ENCODE measurements at places on chromosomes 4 and X.

DNA sequence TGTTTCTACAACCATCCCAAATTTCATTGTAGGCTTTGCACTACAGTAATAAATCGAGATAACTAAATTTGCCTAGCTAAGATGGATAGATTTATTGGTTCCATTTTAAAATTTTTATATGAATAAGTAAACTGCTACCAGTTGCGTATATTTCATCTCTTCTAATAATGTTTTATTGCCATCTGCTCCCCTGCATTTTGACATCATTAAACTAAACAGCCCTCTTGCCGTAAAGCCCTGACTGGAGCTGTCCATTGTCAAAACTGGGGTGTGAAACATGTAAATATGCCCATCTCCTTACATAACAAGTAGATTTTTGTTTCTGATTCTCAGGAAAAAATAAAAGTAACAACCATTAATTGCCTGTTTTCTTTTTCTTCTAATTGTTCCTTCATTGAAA is 130.8 kb upstream of the BMPR1B start:
- DNase-seq: no peak

GRCh38 chr4:4490041-4490440 is 51.8 kb downstream of the STX18 start:
- DNase-seq: no peak

DNA sequence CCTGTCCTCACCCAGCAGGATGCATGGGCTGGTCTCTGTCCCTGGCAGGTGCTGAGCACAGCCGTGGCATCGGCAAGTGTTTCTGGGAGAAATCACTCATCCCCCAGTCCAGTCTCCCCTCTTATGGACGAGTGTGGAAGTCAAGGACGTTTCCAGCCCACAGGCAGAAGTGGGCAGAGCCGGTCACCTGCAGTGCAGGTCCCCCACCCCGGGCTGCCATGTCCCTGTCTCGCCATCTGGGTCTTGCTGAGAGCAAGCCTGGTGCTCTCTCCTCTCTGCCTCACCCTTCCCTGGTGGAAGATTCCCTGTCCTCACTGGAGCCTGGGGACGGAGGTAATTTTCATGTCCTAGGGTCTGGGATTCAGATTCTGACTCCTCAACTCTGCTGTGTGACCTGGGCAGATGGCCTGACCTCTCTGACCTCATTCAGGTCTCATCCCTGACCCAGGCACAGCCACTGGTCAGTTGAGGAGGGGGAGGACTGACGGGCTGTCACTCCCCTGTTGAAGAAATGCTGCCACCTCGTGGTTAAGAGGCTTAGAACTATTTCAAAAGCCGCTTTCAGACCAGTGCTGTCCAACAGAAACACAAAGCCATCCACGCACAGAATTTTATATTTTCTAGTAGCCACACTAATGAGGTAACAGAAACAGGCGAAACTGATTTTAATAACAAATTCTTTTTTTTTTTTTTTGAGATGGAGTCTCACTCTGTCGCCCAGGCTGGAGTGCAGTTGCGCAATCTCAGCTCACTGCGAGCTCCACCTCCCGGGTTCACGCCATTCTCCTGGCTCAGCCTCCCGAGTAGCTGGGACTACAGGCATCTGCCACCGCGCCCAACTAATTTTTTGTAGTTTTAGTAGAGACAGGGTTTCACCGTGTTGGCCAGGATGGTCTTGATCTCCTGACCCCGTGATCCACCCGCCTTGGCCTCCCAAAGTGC is 1.8 kb downstream of the CPZ start:
- no peak for DNase-seq

GRCh38 chr4:8352368-8353157 is 83.0 kb downstream of the HTRA3 start:
- peak; percentile 51 for DNase-seq

- peak; percentile 83 for DNase-seq
Observed at GRCh38 chrX:46588263-46588662, 14.7 kb downstream of the CHST7 start.

DNA sequence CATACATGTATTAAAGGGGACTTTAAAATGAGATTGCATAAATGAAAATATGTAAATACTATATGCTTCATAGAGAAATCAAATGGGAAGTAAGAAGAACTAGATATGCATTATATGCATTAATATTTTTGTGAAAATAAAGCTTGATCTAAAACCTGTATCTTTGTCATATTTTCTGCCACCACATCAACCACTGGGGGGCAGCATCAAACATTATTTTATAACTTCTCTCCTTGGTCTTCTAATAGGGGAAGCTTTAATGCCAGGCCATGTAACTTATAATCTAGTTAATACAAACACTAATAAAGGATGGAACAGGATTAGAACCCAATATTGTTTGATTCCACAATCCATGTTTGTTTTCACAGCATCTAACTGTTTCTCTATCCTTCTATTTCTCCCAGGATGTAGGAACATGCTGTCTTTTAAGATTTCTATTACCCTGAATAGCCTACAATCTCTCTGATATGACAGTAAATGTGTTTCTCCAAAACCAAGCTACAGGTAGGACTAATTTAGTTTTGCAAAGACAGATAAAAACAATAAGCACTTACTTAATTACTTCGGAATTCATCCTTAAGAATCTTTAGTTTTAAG is 10.0 kb downstream of the QRFPR start:
- DNase-seq: no peak

DNA sequence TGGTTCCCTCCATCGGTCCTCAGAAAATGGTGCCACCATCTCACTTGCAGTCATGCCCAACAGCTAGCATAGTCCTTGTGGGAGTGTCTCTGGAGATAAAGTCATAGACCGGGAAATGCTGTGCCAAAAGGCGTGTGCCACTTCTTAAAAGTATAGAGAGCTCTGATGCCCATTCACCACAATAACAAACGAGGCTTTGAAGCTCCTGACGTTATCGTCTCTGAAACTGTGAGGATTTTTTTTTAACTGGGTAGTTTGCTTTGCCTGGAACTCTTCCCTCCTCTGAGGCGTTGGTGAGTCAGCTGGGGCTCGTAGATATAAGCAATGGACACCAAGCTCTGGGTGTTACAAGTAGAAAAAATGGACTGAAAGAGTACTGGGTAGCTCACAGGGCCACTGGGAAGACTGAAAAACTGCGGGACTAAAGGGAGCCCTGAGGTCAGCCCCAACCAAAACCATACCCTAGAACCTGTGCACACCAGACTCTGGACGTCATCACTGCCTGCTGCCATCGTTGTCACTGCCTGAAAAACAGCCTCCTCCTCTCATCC is 89.4 kb upstream of the TRIM2 start:
- peak; percentile 74 for DNase-seq

GRCh38 chr4:73865431-73866096 is 3.6 kb upstream of the CXCL1 start:
- DNase-seq: no peak

DNA sequence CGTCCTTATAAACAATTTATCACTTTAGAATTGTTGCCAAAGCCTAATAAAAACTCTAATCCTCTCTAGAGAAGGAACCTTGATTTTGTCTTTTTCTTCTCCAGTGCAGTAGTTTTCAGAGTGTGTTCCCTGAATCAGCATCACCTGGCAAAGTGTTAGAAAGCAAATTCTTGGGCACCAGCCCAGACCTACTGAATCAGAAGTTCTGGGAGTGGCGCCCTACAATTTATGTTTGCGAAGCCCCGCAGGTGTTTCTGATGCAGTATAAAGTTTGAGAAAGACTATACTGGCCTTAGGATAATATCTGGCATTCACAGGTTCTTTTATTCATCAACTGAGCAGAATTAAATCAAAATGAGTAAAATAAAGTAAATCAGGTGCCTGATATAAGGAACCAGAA is 645.8 kb upstream of the ATOH1 start:
- DNase-seq: no peak

DNA sequence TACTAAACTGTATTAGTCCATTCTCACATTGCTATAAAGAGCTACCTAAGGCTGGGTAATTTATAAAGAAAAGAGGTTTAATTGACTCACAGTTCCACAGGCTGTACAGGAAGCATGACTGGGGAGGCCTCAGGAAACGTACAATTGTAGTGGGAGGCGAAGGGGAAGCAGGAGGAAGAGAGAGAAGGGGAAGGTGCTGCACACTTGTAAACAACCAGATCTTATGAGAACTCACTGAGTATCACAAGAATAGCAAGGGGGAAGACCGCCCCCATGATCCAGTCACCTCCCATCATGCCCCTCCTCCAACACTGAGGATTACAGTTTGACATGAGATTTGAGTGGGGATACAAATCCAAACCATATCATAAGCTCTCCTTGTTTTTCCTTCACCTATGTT is 40.9 kb downstream of the RPA4 start:
- DNase-seq: no peak

DNA sequence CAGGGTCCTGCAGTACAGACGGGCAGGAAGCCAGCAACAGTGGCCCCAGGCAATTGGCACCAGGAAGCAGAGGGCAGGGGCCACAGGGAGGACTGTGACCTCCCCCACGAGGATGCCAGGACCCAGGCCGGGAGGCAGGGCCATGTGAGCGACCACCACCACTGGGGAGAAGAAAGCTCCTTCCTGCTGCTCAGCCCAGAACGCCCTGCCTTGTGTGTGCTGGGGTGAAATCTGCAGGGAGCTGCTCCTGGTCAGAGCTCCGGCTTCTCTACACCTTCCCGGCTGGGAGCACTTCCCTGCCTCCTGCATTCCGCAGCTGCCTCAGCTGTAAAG is 100.4 kb downstream of the HMX1 start:
- no peak for DNase-seq

- no peak for DNase-seq
Observed at GRCh38 chrX:21675931-21676330, 17.8 kb upstream of the KLHL34 start.

GRCh38 chrX:57952320-57952678 is 42.0 kb upstream of the ZXDA start:
- DNase-seq: no peak

DNA sequence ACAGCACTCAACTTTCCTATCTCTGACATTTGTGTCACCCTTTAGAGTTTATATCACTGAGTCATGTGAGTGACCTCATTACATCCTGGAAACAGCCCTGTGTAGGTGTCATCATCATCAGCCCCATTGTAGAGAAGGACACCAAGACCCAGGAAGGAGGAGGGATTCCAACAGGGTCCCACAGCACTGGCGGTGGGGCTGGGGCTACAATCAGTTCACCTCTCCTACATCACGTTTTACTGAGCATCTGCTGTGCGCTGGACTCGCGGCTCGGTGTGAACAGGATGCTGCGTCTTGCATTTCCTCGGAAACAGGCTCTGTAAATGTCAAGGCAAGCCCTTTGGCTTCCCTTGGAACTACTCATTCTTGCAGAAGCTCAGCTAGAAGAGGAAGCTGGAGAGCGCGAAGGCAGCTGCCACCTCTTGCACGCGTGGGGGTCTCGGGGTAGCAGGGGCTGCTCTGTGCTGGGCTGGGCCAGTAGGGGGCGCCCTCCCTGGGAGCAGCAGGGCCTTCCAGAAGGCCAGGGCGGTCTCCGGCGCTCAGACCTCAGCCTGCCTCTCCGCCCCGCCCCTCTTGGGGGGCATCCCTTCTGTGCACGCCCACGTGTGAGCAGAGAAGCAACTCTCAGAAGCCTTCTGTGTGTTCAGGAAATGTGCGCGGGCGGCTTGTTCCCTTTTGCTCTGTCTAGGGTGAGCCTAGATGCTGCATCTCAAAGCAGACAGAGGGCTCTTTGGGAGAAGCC is 29.0 kb downstream of the REELD1 start:
- DNase-seq: no peak

DNA sequence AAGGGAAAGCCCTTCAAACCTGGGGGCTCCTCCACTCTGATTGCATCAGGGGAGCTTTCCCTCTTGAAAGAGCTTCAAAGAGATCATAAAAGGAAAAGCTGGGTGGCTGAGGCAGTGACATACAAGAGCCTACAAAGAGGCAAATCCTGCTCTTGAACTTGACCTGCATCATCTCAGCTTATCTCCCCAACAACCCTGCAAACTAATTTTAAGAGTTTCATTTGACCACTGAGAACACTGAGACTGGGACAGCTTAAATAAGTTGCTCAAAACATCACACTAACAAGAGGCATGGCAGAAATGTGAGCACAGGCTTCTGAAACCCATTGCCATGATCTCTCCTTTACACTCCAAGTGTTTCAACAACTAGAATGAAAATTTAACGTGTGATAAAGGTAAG is 101.6 kb upstream of the PPARGC1A start:
- DNase-seq: no peak

GRCh38 chrX:18871161-18871890 is 112.6 kb downstream of the PHKA2 start:
- DNase-seq: no peak

GRCh38 chr4:11857881-11858280 is 429.2 kb upstream of the HS3ST1 start:
- DNase-seq: no peak

DNA sequence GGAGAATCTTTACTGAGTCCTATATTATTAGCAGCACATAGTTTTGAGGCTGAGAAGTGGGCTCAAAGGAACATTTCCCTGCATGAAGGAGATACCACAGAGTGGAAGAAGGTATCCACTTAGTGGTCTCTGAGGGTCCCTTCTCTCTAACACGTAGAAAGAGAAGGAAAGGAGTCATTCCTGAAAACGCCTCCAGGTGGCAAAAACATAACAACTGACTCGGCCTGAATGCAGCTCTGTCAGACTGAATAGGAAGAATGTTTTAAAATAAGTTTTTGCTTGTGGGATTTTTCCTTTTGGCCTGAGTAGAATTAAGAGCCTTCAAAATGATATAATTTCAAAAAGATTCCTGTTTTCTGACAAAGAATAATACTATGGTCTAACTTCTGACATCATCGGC is 23.3 kb downstream of the RPGR start:
- DNase-seq: no peak
